ENCODE measurements at places on chromosomes 16 and 17.

GRCh38 chr17:69067274-69068047 lies 6.7 kb upstream of the ABCA9 start:
- DNase-seq = no peak

DNA sequence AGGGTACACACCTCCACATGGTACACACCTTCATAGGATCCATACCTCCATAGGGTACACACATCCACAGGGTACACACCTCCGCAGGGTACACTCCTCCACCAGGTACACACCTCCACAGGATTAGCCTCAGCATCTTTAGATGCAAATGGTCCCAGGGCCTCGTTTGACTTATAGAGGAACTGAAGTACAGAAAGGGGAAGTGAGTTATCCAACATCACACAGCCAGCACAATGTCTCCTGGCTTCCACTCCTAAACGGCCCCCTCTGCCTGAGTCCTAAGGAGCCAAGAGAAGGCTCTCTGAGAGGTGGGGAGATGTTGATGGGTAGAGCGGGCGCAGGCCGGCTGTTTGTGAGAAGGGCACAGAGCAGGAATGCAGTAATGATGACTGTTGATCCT lies 12.0 kb downstream of the FOXN1 start:
- no peak for DNase-seq

DNA sequence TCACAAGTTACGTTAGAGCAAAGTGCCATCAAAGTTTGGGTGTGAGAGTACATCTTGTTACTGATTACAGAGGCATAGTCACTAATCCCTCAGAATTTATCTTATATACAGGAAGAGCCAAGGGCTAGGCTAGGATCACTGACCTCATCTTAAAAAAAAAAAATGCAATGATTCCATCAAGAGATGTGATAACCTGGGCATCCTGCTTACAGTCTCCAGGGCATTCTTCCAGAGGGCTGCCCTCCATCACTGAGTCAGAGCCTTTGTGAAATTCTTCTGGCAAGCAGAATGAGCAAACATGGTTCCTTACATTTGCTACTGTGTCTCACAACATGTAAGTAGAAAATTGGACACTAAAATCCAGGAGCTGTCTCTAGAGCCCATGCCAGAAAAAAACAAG lies 410.6 kb downstream of the ZFHX3 start:
- DNase-seq = peak; percentile 85

DNA sequence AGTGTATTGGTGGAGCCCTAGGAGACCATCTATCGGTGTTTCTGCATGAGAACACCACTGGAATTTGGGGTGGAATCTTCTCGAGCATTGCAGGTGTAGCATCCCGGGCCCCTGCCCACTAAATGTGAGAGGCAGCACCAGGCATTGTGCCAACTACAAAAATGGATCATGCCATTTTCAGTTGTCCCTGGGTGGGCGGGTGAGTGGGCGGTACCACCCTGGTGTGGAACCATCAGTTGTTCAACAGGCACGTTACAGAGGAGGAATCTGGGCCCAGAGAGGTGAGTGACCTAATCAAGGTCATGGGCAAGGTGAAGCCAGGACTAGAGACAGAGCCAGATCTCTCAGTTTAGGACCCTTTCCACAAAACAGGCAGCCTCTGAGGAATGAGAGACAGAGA lies 8.8 kb downstream of the PIPOX start:
- DNase-seq = no peak

GRCh38 chr16:19940195-19940594 lies 55.5 kb upstream of the GPRC5B start:
- DNase-seq = no peak

DNA sequence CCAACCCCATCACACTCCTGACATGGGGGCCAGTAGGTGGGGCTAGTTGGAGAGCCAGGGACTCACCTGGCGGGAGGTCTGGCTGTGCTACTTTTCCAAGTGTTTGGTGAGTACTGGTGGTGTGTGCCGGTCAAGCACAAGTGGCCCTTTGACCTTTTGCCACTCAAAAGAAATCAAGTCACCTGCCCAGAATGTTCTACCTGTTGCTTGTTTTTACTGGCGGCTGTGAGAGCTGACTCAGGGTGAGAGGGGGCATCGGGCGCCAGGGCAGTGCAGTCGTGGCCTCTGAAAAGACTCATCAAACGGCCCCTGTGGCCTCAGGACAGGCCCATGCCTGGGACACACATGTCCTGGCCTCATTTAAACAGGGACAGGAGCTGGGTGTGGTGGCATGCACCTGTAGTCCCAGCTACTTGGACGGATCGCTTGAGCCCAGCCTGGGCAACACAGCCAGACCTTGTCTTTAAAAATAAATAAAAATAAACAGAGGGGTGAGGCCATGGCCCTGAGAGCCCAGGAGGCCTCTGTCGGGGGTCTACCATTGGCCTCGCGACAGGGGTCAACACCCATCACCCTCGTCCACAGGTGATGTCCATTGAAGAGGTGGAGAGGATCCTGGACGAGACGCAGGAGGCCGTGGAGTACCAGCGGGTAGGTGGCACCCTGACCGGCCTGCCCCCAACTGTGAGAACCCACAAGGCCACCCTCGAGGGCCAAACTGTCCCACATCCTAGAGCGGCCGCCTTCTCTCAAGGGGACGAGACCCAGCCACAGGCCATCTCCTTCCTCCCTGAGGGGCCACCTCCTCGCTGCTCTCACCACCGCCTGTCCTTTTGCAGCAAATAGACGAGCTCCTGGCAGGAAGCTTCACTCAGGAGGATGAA lies 5.0 kb downstream of the CHMP6 start:
- no peak for DNase-seq

DNA sequence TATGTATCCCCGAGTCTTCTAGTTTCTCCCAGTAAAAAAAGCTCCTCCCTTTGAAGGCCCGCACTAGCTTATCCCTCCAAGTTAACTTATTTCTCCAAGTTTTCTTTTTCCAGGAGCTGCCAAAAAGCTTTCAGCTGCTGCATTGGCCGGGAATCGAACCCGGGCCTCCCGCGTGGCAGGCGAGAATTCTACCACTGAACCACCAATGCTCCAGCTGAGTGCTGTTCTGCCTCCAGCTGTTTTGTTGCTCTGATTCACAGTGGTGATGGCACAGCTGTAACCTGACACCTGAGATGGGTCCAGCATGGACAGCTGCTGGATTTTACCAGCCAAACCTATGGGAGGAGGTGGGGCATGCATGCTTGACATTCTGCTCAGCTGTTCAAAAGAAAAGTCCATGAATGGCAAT lies 22.1 kb downstream of the VAC14 start:
- peak; percentile 89 for DNase-seq

DNA sequence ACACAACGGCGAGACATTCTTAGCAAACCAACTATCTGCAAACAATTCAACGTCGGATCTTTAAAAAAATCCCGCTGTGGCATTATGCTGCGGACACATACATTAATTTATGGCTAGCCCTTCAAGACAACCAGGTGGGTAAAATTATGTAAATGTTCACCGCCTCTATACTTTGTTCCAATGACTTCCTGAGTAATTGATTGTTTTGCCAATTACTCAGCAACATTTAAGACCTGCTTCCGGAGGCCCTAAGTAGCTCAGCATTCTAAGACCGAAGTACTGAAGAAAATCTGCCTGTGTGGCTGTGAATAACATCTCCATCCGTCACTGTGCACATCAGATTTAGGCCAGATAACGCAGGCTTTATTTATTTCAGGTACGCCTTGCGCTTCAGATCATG lies 23.3 kb downstream of the QPRT start:
- DNase-seq = no peak

GRCh38 chr16:13038591-13038990 lies 137.2 kb downstream of the SHISA9 start:
- no peak for DNase-seq

DNA sequence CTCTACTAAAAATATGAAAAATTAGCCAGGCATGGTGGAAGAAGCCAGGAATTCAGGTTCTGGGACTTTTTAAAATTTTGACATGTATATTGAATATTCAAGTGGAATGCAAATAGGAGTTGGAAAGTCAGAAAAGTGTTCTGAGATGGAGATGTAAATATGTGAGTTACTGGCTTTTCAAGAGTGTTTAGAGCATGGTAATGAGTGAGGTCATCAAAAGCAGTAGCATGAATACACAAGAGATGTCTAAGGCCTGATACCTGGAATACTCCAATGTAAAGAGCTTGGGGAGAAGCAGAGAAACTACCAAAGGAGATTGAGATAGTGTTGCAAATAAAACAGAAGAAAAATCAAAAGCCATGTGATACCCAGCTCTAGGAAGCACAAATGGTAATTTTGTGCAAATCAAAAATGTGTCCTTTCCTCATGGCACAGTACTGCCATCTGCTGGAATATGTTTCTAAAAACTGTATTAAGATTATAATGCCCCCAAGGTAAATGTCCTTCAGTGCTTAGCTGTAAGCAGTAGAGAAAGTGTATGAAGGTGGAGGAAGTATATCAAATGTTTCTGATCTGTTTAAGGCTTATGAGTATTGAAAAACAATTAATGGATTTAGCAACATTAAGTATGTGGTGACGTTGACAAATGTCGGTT lies 908.4 kb downstream of the KCNJ18 start:
- DNase-seq = peak; percentile 32

- no peak for DNase-seq
These were observed 93.7 kb downstream of the MGAT5B start for GRCh38 chr17:76961869-76962268.

- no peak for DNase-seq
These were observed 163.6 kb downstream of the SHISA6 start for GRCh38 chr17:11404431-11405276.

GRCh38 chr17:50102164-50102991 lies 7.2 kb downstream of the PDK2 start:
- DNase-seq = no peak

- DNase-seq = no peak
These were observed 24.1 kb downstream of the GNPTG start for GRCh38 chr16:1375741-1376410.

- no peak for DNase-seq
These were observed 20.9 kb downstream of the HAPSTR1 start for GRCh38 chr16:9112166-9112843.

DNA sequence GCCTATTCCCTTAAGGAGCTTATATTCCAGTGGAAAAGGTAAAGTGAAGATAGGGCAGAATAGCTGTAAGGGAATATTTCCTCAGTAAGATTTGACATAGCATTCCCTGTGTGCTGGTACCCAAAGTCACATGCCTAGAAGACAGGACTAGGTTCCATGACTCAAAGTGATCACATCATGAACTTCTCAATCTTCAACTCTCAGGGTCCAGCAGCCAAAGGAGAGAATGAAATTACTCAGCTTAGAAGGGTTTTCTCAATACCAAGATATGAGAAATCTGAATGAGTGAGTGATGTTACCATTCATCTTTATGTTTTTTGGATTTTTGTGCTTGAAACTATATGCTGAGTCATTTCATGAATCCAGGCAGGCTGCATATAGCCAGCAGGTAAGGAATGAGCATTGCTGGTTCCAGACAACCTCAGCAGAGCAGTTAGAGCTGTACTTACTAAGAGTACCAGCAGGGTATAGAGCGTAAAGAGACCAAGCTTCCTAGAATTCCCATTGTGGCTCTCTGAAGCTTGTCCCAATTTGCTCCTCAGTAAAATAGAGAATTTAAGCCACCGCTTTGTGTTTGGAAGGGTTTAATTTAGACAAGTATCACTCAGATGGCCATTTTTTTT lies 91.1 kb downstream of the ANKFN1 start:
- DNase-seq = no peak

DNA sequence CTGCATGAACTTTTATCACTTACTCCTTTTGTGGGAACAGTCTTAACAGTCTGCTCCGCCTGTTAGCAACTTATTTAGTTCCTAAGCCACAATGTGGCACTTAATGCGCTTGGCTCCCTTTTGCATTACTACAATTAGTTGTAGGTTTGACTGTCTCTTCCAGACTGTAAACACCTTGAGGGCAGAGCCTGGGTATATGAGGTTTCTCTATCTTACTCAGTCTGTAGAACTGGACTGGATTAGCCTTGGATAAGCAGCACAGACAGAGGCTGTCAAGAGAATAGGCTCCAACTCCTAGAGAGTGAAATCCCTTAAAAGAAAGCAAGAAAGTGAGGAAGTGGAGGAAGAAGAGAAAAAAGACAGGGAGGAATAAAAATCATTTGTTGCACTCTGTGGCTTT lies 268.3 kb upstream of the MAF start:
- no peak for DNase-seq

DNA sequence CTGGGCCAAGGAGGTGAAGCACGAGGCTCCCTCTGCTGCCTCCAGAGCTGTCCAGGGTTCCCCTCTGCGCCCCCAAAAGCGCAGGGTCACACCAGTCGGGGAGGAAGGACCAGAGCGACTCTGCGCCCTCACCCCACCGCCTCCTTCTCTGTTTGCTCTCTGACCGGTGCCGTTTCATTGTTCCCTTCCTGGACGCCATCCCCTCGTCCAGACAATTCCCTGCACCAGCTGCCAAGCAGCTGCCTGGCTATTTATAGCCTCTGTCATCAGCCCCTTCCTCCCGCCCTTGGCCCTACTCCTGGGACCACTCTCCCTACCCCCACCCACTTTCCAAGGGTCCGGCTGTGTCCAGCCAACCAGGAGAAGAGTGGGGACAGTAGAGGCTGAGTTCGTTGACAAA lies 68.8 kb upstream of the CREBBP start:
- no peak for DNase-seq

DNA sequence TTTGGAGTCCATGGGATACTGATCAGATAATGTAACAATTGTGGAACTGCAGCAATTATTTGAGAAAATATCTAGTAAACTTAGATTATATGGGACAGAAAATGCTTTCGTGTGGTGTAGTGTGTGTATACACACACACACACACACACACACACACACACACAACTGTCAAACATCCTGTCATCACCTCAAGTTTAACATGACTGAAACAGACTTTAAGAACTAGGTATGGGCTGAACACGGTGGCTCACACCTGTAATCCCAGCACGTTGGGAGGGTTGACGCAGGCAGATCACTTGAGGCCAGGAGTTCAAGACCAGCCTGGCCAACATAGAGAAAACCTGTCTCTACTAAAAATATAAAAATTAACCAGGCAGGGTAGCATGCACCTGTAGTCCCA lies 544 bp upstream of the EVI2A start:
- no peak for DNase-seq

GRCh38 chr17:33154869-33155455 lies 138.1 kb downstream of the ASIC2 start:
- DNase-seq = no peak
